Airway epithelial cell (primary cell): ENCODE measurements at places on chromosomes 12 and 14. TPM values are rescaled to one million over a fixed set of nuclear protein-coding genes. Genes with fewer than 3 reads are reported as not detected.

Gene MUCL1
- total RNA-seq: 4.7 TPM in 1 of 2 replicates, not detected in the other

Gene PTPRB
- 0.28 and 0.35 TPM in 2 replicates for total RNA-seq

Gene RILPL1
- total RNA-seq: 8.7 and 14.0 TPM in 2 replicates

Gene CCDC38
- total RNA-seq: not detected in 2 replicates

Gene KRT77
- total RNA-seq: 0.09 and 0.21 TPM in 2 replicates

Gene ARHGAP9
- total RNA-seq: not detected in 2 replicates

Gene GSG1
- not detected in 2 replicates for total RNA-seq
